CD4-positive, alpha-beta T cell (primary cell): ENCODE measurements at places on chromosomes 13 and 19.
A peak's percentile ranks its signal among the peaks of the same experiment; 100 is the strongest.

- no peak for DNase-seq
Observed at GRCh38 chr13:101474419-101474957, 22.0 kb downstream of the ITGBL1 start.

DNA sequence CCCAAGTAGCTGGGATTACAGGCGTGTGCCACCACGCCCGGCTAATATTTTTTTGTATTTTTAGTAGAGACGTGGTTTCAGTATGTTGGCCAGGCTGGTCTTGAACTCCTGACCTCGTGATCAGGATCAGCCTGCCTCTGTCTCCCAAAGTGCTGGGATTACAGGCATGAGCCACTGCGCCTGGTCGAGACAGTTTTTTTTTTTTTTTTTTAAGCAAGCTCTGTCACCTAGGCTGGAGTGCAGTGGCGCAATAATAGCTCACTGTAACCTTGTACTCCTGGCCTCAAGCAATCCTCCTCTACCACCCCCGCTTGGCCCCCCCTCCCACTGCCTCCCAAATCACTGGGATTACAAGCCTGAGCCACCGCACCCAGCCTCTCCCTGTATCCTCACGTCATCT lies 6.4 kb upstream of the MAP2K7 start:
- DNase-seq, result no peak

DNA sequence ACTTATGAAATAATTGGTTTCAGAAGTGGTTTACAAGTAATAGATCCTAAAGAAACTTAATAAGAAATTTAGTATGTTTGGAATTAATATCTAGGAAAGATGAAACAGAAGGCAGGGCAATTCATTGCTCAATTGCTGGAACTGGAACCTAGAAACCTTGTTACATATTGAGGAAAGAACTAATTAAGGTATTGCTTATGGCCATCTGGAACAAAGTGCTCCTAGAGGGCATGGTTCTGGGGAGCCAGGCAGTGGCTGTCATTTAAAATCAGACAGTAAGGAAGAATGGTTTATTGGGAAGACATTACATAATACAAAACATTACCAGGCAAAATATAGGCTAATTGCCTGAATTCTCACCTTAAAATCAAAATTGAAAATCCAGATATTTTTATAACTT lies 224.1 kb downstream of the SLITRK6 start:
- DNase-seq, result no peak

- DNase-seq, result no peak
Observed at GRCh38 chr19:5711713-5712161, 8.2 kb downstream of the LONP1 start.

DNA sequence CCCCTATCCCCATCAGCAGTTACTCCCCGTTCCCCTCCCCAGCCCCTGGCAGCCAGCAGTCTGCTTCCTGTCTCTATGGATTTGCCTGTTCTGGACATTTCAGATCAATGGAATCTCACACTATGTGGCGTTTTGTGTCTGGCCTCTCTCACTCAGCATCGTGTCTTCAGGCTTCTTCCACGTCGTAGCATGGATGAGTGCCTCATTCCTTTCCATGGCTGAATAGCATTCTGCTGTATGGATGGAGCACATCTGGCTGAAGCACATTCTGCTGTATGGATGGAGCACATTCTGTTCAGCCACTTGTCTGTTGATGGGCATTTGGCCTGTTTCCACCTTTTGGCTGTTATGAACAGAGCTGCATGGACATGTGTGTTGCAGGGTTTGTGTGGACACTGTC lies 29.5 kb downstream of the CRTC1 start:
- no peak for DNase-seq

DNA sequence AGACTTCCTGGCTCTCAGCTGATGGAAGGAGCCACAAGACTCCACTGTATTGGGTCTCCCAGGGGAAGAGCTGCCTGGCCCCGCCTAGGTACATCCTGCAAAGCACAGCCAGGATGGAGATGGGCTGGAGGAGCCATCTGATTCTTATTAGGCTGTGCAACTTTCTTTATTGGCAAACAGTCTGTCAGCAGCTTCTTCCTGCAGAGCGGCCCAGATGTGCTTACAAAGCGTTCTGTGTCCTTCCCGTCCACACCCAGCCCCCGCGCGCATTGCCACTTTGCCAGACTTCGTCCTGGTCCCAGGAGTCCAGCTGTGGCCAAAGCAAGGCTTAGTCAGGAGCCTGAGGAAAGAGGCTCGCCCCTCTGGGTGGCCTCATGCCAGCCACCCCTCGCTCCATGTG lies 409.3 kb downstream of the ZNF536 start:
- no peak for DNase-seq

- DNase-seq, result no peak
Observed at GRCh38 chr13:56561327-56561726, 579.4 kb upstream of the PRR20A start.

- no peak for DNase-seq
Observed at GRCh38 chr13:101697745-101698144, 245.3 kb downstream of the ITGBL1 start.

DNA sequence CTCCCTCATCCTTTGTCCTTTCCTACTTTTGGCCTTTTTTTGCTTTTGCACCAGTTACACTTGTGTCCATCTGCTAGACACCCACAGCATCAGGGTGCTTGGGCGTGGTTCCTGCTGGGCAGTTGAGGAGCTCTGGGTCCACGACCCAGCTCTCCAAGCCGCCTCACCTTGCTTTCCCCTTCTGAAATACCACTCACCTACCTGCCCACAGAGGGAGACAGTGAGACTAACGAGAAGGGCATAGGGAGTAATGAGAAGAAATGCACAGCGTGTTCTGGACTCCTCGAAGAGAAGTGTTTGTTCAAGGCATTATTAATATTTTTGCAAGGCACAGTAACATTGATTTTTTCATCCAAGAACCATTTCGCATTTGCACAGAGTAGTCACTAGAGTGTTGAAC lies 92.9 kb downstream of the DNAJC15 start:
- no peak for DNase-seq

GRCh38 chr13:113732961-113733950 lies 25.8 kb upstream of the TMEM255B start:
- DNase-seq, result no peak

- no peak for DNase-seq
Observed at GRCh38 chr13:111129465-111130115, 14.5 kb downstream of the ARHGEF7 start.

- DNase-seq, result peak; percentile 25
Observed at GRCh38 chr13:98570929-98571372, 6.0 kb downstream of the STK24 start.

GRCh38 chr19:44401139-44402115 lies at the start of gene ZNF285:
Gene ZNF285 (minus strand): TSS chr19:44401608. CDS start chr19:44397213, 4,395 bp downstream.
- peak; percentile 55 for DNase-seq

- no peak for DNase-seq
Observed at GRCh38 chr19:42442833-42443232, at the start of gene CXCL17. Gene CXCL17 (minus strand): TSS chr19:42442946. CDS start chr19:42442832, 114 bp downstream.

- DNase-seq, result no peak
Observed at GRCh38 chr19:55355213-55355821, 798 bp upstream of the COX6B2 start.

GRCh38 chr13:48231080-48231479 lies 1.9 kb upstream of the ITM2B start:
- DNase-seq, result no peak

DNA sequence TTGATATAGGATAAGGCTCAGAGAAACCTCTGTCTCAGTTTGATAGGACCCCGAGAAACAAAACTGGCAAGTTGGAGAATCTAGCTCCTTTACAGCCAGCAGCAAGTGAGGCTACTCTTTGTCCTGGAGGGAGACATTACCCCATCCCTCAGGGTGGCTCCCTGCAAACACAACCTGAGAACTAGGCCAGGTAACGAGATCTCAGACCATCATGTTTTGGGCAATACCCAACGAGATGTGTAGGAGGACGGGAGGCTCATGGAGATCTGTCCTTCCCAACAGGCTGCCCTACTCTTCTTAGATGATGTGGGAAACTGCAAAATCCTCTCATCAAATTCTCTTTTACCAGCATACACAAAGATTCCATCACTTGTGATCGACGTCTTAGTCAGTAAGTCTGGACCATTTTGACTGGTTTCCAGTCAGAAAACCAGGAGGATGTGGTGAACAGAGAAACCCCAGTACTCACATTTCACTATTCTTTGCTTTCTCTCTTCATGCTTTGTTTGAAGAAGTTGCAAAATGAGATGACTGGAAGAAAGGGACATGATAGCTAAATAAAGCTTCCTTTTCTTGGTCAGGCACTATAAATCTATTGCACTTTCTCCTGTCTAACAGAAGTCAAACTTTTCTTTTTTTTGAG lies 6.0 kb upstream of the CTU1 start:
- no peak for DNase-seq

GRCh38 chr19:40598121-40598917 lies 2.9 kb upstream of the LTBP4 start:
- DNase-seq, result peak; percentile 87

DNA sequence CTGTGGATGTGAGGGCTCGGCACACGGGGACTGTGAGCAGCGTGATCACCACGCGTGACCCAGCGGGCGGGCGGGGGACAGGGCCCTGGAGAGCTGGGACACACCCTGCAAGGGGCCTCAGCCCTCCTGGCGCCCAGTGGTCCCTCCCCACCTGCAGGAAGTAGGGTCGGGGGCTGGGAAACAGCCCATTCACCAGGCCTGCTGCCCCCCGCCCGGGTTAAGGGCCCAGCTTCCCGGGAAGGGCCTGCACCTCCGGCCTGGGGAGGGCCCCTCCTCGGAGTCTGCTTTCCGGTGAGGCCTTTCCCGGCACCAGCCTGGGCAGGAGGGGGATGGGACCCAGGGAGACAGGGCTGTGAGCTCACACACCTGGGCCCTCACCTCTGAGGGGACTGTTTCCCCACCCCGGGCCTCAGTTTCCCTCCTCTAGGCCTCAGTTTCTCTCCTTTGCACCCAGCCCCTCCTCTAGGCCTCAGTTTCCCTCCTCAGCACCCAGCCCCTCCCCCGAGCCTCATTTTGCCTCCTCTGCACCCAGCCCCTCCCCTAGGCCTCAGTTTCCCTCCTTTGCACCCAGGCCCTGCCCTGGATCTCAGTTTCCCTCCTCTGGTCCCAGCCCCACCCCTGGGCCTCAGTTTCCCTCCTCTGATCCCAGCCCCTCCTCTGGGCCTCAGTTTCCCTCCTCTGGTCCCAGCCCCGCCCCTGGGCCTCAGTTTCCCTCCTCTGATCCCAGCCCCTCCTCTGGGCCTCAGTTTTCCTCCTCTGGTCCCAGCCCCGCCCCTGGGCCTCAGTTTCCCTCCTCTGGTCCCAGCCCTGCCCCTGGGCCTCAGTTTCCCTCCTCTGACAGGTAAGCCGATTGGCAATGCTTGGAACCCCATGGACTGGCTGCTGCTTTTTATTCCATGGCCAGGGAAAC lies 1.9 kb upstream of the MADCAM1 start:
- DNase-seq, result no peak

DNA sequence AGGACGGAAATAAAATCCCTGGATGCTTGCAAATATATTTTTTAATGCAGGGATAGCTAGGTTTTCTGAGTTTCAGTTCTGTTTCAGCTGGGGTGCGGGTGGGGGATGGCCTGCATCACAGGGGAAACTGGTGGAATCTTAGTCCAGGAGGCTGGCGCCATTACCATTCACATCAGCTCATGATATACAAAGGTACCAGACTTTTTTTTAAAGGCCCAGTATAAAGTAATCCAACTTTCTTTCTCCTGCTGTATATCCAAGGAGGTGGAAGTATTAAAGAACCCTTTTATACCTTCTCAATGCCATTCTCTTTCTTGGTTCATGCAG lies 343.8 kb downstream of the KCNRG start:
- DNase-seq, result no peak

- DNase-seq, result no peak
Observed at GRCh38 chr19:6602729-6603114, 11.8 kb upstream of the CD70 start.

DNA sequence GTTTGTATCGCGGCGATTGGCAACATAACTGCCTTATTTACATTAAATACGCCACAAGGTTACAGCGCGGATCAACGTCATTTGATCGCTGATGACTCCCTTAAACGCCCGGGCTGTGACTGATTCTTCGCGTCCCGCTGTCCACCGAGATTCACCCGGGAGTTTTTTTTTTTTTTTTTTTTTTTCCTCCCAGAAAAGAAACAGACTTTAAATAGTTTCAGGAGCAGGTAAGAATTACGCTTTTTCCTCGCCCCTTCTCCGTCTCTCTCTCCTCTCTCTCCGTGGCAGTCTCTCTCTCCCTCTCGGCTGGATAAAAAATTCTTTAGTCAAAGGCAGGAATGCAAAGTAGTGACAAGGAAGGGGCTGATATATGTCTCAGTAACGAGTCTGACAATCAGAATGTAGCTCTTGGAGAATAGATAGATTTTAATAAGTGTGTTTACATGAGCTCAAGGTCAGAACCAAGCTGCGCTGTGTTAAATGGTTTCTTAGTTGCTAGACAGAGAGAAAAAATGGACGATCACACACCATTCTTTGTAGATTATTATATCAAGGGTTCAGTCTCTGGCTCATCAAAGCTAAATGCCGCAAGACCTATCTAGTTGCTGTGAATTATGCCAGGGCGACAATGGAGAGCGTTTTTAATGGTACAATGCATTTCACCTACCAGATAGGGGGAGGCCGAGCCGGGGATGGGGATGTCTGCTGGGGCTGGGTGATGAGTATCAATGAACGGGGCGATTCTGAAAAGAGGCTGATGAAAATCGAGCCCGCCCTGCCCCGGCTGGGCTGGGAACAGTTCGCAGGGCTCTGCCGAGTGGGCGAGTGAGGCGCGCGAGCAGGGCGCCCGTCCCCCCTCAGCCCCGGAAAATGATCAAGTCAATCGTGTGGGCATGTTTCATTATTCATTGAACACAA lies 147.2 kb upstream of the ZNF536 start:
- DNase-seq, result no peak

DNA sequence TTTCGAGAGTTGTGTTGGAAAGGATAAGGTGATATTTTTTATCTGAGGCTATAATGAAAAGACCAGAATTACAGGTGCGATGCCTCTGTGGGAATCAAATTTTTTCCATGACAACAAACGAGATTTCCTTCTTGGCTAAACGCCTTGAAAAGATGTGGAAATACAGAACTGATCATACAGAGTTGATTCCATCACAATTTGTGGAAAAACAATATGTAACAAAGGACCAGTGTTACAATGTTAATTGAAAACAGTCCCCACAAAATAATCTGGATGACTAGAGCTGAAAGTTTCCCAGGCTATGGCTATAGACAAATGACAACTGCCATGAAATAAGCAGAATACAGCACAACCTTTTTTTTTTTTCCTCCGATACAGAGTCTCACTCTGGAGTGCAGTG lies 628.9 kb downstream of the DIAPH3 start:
- DNase-seq, result no peak

GRCh38 chr13:35990196-35990595 lies 141.0 kb downstream of the DCLK1 start:
- DNase-seq, result no peak

DNA sequence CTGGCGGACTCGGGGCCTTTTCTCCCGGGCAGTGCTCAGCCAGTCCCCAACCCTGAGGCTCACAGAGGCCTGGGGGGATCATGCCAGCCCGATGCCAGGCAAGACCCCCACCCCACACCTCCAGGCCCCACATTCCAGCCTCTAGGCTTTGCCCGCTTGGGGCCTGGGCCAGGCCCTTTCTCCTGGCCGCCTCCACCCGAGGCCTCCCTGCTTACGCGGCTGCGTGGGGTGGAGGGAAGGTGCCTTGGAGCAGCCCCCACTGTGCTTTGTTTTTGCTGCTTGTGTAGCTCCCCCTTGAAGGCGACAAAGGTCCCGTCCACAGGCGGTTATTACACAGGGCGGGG lies 38.4 kb downstream of the SMIM24 start:
- DNase-seq, result no peak
